Activated T-cell treated with anti-CD3 and anti-CD28 coated beads for 48 hours (primary cell): ENCODE measurements at places on chromosomes 7 and 10.

DNA sequence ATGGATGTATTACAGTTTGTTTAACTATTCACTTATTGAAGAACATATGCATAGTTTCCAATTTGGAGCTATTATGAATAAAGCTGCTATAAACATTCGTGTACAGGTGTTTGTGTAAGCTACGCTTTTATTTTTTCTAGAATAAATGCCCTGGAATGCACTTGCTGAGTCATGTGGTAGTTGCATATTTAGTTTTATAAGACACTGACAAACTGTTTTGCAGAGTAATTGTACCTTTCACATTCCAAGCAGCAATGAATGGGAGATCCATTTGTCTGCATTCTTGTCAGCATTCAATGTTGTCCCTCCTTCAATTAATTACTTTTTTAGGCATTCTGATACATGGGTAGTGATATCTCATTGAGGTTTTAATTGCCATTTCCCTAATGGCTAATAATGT lies 373.6 kb upstream of the GHITM start:
- DNase-seq: no peak

DNA sequence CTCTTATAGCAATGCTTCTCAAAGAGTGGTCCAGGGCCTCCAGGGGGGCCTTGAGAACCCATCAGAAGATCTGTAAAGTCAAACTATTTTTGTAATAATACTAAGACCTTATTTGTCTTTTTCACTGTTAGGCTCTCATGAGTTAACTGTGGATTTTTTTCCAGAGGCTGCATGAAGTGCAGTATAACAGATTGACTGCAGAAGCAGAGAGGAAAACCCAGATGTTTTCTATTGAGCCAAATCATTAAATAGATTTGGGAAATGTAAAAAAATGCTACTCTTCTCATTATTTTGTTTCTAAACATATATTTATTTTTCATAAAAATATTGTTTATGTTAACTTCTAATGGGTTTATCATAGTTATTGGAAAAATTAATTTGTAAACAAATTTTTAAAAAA lies 589.0 kb upstream of the LRRTM3 start:
- no peak for DNase-seq

DNA sequence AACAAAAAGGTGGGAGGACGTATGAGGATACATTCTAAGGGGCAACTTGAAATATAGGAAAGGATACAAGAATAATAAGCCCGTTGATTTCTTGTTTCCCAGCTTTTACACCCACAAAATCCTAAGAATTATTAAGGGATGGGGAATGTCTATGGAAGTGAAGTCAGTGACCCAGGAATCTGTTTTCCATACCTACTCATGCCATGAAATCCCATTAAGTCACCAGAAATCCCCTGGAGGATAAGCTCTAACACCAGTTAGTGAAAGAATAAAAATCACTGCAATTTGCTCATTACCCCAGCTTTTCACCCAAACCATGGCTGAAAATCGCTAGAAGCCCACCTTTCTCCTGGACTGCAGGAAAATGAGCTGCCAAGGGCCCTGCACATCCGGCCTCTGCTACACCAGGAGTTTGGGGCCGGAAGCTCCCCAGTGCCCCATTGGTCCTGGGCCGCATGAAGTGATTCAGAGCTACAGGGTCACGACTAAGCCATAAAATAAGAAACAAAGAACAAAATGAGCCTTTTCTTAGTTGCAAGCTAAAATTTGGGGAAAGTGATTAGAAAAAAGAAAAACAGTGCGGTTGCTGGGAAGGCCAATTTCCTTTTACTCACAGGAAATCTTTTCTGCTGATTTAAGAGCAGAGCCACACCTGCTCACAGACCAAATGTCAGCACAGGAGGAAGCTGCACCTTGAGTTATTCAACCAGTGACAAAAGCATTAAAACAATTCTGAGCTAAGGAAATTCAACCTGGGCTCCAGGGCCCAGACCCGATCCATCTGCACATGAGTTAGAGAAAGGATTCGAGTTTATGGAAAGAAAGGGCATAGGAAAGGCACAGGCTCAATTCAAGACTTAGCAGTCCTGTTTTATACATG lies 40.3 kb downstream of the HIPK2 start:
- peak; percentile 17 for DNase-seq

GRCh38 chr7:77831481-77831880 lies 32.9 kb downstream of the PHTF2 start:
- peak; percentile 8 for DNase-seq

- DNase-seq: no peak
Observed at GRCh38 chr7:140058517-140058916, 4.2 kb downstream of the PARP12 start.

GRCh38 chr10:101123815-101124617 lies 7.1 kb upstream of the TLX1 start:
- DNase-seq: no peak

GRCh38 chr7:121360564-121360963 lies 31.8 kb downstream of the WNT16 start:
- no peak for DNase-seq

DNA sequence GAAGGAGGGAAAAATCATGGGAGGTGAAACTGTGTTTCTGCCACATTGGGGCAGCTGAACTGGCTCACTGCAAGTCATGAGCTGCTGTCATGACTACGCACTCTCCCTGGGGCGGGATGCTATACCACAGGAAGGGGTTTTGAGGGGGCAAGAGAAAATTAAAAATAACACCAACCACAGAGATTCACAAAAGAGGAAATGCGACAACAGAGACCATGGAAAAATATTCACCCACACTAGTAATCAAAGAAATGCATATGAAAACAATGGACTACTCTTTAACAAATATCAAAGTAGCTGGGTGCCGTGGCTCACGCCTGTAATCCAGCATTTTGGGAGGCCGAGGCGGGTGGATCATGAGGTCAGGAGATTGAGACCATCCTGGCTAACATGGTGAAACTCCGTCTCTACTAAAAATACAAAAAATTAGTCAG lies 65.2 kb upstream of the TM9SF3 start:
- no peak for DNase-seq

DNA sequence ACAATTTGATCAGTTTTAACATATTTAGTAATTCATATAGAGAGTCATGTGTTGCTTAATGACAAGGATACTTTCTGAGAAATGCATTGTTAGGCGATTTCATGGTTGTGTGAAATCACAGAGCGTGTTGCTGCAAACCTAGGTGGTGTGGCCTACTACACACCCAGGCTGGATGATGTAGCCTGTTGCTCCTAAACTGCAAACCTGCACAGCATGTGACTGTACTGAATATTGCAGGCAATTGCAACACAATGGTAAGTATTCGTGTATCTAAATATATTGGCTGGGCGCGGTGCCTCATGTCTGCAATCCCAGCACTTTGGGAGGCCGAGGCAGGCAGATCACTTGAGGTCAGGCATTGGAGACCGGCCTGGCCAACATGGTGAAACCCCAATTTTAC lies 73.7 kb upstream of the BAIAP2L1 start:
- DNase-seq: no peak

DNA sequence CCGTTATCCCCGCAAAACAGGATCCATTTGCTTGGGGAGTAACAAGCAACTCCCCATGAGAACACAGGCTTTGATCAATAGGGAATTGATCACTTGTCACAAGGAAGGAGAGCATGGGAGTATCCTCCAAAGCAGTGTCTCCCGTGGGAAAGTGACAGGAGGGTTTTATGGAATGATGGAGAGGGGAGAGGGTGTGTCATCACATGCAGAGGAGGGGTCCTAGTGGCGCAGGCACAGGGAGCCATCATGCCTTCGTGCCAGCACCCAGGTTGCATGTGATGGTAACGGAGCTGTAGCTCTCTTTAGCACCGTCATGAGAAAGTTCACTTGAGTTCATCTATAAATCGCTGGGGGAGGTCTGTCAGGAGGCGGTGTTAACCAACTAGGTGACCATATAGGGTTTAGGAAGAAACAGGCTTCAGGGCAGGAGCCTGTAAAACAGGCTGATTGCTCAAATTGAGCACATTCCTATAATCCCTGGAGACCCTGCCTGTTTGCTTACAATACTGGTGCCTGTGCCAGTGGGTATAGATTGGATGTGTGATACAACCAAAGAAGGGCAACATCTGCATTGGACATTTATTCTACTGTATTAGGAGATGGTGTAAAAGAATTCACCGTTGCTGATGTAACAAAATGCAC lies 428.5 kb downstream of the GALNT17 start:
- DNase-seq: no peak

DNA sequence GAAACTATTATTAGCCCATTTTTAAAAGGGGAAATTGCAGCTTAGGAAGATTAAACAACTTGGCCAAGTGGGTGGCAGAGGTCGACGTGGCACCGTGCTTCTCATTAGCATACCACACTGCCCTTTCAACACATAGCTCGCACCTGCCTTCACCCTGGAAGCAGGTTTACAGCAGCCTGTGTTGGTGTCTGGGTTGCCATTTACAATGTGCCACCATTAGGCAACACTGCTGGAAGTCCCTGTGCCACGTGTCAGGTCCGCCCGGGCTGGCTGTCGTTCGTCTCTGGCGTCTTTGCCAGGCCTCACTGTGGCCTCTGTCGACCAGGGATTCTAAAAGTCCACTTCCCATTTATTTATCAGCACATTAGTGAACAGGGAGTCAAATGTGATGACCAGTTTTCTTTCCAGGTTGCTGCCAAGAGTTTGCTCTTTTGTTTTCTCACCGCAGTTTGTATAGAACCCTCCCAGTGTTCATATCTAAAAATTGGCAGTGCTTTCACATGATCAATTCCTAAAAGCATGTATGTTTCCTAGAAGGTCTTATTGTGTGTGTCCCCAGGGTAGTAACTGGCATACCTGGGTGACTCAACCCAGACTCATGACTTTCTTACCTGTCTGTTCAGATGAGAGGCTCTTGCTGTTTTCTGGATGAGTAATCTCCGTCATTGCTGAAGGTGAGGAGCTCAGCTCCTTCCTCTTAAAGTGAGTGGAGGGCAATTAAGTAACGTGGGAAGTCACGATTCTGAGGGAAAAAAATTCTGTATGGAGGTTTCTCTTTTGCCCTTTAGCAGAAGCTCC lies 9.2 kb downstream of the INSIG1 start:
- no peak for DNase-seq

DNA sequence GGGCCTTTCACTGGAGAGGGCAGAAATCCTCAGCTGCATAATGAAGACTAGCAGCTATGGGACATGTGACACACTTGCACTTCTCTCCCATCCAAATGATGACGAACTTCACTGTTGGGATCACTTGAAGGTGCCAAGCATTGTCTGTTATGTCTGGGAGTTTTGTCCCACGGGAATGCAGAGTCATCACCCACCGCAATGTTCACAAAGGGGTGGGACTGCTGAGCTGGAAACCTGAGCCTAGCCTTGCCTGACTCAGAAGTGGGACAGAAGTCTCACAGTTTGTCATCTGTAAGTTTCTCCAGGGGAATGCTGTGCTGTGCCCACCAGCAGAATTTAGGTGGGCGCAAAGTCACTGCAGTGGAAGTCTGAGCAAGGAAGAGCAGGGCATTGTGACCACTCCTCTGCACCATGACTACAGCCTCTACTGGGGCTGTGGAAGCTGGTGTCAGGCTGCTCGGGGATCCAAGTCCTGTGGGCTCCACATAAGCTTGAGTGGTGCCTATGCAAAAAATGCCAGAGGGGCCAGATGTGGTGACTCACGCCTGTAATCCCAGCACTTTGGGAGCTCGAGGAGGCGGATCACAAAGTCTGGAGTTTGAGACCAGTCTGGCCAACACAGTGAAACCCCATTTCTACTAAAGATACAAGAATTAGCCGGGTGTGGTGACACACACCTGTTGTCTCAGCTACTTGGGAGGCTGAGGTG lies 472.0 kb upstream of the CNTNAP2 start:
- DNase-seq: no peak

DNA sequence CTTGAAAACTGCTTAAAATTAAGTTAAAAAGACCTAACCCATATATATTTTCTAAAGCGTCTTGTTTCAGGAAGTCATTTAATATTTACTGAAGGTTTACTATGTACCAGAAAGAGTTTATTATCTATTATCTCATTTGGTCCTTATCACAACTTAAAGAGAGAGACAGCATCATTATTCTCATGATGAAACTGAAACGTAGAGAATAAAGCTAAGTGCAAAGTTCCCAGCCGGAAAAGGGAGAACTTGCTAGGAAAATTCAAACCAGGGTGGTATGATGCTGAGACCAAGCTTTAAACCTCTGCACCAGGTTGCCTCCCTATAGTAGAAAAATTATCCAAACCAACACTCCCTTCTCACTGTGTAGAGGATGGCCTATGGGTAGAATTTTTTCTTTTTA lies 207.7 kb upstream of the BMPER start:
- no peak for DNase-seq

GRCh38 chr10:51896849-51897248 lies 197.5 kb upstream of the CSTF2T start:
- no peak for DNase-seq

DNA sequence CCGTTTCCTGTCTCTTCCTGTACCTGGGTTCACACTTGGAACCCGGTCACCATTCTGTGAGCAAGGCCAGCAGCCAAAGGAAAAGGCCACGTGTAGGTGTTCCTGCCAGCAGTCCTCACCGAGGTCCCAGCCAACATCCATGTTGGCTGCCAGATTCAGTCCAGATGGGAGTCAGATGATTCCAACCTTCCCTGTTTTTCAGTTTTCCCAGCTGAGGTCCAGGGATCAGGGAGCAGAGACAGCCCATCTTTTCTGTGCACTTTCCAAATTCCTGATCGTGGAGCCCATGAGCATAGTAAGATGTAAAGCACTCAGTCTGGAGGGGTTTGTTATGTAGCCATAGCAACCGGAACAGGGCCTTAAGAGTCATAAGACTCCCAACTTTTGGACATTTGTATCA lies 3.9 kb upstream of the PVRIG start:
- DNase-seq: no peak

- no peak for DNase-seq
Observed at GRCh38 chr7:133303372-133303771, 50.5 kb downstream of the EXOC4 start.

DNA sequence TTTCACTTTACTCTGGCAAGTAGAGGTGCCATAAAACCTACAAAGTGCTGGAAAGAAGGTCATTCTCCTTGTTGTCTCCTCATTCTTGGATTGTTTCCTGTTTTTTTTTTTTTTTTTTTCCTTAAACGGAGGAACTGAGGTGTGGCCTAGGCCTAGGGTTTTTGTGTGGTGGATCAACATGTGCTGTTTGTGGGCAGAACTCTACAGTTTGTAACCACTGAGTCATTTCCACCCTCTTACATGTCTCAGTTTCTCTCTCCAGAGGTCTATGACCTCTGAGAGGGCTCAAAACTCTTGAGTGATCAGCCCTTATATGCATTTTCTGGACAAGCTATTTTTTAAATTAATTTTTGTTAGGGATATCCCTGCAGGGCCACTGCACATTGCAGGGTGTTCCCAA lies 296.0 kb downstream of the PPP1R3A start:
- DNase-seq: no peak

DNA sequence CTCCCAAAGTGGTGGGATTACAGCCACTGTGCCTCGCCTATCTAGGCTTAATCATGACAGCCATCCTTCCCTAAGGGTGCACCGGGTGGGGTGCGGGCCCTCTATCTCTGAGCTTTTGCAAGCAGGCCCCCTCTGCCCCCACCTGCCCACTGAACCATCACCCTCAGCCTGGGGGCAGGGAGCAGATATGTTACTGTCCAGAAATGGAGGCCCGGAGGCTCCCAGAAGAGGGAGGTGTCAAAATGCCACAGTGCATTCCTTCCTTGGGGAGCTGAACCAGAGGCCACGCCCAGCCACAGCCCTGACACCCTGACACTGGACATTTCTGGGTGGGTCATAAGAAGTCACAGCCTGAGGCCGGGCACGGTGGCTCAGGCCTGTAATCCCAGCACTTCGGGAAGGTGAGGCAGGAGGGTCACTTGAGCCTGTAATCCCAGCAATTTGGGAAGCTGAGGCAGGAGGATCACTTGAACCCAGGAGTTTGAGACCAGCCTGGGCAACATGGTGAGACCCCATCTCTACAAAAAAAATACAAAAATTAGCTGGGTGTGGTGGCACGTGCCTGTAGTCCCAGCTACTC lies 129.8 kb upstream of the TNRC18 start:
- no peak for DNase-seq

- DNase-seq: no peak
Observed at GRCh38 chr10:53447576-53447975, 675.0 kb upstream of the MBL2 start.
